ENCODE measurements at places on chromosomes 13 and 19.
A peak's percentile ranks its signal among the peaks of the same experiment; 100 is the strongest.

GRCh38 chr13:33272531-33273124, 12.9 kb downstream of the STARD13 start:
- no peak for DNase-seq

DNA sequence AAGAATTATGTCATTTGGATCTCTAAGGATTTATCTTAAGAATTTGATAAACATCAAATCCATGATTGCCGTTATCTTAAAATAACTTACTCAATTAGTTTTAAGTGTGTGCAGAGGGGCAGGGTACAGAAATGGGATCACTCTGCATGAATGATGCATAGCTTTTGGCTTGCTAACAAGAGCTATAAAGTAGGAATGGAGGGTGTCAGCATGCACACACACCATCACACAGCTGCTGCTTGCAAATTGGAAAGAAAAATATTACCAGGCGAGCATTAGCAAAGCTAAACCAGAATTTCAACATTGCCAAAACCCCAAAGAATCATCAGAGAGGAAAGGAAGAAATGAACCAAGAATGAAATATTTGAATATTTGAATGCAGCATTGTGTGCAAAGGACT, 580.6 kb downstream of the LMO7 start:
- DNase-seq = peak; percentile 33

DNA sequence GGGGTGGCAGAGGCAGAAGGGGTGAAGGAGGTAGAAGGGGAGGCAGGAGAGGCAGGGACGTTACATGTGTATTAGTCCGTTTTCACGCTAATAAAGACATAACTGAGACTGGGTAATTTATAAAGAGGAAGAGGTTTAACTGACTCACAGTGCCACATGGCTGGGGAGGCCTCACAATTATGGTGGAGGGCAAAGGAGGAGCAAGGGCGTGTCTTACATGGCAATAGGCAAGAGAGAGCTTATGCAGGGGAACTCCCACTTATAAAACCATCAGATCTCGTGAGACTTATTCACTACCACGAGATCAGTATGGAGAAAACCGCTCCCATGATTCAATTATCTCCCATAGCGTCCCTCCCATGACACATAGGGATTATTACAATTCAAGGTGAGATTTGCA, 19.0 kb upstream of the ACOD1 start:
- DNase-seq = no peak

- peak; percentile 33 for DNase-seq
These were observed 9.4 kb upstream of the ZNF428 start for GRCh38 chr19:43628646-43629326.

DNA sequence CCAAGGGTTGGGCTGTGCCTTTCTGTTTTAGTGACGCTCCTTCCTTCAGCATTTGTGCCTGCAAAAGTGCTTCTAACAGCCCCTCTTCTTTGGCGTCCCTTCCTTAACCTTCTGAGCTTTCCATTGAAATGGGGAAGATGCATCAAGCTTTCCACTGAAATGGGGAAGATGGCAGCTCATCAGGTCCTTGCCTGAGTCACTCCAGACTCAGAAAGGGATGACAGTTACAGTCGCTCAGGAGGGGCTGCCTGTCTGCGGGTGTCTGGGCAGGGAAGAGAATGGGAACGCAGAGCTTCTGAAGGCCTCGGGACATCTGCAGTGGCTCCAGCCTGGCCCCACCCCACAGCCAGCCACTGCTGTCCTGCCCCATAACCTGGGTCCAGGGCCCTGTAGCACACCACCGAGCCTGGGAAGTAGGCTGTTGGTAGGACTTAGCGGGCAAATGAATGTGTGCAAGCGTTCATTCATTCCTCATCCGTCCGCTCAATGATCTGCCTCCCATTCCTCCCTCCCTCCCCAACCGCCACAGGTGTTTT, 9.8 kb downstream of the AP1M1 start:
- no peak for DNase-seq

DNA sequence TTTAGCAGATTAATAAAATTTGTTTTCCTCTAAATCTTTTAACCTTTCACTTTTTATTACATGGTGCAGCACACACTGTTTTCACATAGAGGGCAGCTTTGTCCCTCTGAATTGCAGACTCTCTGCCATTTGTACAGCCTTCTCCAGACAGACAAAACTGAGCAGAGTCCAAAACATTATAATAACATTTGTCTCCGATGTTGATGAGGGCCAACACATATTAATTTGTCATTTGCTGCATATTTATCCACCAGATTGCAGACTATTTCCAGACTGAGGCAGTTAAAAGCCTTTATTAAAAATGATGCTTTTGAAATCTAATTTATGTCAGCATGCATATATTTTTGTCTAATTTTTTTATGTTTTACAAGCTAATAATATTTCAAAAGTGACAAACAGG, 1251.9 kb upstream of the SLC10A2 start:
- DNase-seq = peak; percentile 37

DNA sequence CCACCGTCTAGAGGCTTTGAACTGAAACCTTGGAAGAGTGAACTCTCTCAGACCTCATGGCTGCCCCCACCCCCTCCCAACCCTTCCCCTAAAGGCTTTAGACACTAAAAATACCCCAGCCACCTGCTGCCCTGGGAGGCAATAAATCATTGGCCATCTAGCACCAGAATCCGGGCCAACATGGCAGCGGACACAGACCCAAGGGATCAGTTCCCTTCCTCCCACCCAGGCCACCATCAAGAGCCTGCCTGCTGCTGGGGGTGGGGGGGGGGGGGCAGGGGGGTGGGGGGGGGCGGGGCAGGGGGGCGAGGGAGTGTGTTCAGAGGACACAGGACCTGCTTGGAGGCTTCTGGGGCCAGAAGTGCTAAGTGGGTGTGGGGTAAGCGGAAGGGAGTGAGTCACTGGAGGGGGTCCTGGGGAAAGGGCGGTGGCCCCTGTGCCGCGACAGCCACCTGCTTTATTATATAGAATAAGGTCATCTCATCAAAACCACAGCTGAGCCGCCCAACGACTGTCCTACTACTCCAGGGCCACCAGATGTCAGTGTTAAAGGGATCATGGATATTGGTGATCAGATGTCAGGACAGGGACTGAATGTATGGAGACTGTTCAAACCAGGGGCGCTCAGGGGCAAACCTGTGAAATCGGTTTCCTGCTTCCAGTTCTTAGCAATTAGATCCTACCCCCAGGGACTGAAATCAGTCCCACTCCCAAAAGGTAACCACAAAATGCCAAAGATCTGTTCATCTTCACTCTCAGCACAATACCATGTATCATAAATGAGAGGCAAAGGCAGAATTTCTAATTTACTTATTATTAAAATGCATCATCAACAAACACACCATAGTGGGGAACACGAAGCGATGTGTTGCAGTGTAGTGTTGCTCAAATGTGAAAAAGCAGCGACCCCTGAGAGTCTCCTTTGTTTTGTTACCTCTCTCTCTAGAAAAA, 24.3 kb downstream of the ARL11 start:
- DNase-seq = peak; percentile 55

DNA sequence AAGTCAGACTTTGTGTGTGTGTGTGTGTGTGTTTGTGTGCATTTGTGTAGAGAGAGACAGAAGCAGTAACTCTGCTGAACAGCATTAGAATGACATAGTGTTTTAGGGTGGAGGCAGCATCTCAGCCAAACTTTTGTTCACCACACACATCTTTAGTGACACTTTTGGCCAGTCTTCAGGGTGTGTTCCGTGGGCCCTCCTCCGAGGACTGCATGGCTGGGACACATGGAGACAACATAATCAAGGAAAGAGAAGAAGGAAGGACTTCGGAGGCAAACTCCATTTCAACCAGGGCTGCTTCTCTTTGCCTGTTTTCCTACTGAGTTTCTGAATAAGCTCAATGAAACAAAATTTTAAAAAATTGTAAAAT, 205.1 kb downstream of the LHFPL6 start:
- no peak for DNase-seq

DNA sequence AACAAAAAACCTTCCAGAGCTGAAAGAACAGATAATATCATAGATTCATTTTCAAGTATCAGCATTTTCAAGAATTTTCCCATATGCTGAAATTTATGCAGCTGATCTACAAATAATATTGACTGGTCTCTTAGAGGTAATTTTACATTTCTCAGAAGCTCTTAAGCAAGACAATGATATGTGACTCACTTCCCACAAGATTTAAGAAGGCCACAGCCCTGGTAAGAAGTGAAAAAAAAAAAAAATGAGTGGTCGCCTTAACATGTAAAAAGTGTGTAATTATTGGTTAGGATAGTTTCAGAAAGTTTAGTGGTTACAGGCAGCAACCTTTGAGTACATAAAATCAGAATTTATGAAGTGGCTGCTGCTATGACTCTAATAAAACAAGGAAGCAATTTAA, 54.5 kb downstream of the NUFIP1 start:
- no peak for DNase-seq

DNA sequence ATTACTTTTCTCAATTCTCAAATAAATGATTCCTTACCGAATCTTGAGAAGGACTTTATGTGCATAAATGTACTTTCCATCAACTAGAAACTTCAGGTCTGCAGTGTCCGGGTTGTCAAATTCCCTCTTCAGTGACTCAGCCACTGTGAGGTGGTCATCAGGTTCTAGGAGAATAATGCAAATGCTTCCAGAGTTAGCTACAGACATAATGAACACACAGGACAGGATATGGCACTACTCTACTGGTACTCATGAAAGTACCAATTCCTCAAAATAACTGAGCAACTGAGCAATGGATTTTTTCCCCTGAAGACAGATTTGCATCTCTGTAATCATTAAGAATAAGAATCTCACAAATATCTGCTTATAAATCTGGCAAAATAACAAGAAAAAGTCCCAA, 31.2 kb downstream of the RCBTB2 start:
- DNase-seq = no peak

GRCh38 chr19:18650021-18650390, 13.2 kb downstream of the KLHL26 start:
- peak; percentile 53 for DNase-seq

DNA sequence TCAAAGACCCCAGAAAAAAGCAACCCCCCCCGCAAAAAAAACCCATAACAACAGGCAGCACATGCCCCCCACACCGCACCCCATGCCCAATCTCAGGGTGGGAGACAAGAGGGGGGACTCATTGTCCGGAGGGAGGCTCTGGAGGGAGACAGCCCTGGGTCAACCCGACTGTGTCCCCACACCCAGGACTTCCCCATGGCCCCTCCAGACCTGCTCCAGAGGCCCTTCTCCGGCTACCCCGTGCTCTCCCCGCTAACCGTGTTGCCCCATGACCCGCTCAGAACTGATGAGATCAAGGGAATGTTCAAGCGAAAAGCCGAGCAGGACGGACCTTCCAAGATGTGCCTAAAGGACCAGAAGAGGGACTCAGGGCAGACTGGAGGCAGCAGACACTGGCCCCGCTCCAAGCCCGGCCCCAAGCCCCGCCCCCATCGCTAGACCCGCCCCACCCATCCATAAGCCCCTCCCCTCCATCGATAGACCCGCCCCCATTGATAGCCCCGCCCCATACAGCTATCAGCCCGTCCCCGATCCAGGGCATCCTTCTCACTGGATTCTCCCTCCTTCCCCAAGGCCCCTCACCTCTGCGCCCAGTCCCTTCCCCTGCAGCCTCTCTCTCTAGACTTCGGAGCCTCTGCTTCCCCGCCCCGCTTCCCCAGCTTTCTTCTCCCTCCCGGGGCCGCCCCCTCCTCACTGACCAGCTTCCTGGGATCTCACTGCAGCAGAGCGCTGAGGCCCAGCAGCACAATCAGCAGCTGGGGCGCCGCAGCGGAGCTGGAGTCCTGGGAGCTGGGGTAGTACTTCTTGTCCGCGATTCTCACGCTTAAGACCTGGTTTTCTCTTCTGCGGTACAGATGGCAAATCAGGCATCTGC, 2.2 kb downstream of the BST2 start:
- DNase-seq = no peak

GRCh38 chr19:54201980-54202379, 1.3 kb downstream of the RPS9 start:
- no peak for DNase-seq

- DNase-seq = no peak
These were observed 70.0 kb downstream of the FOXO1 start for GRCh38 chr13:40596484-40596883.

DNA sequence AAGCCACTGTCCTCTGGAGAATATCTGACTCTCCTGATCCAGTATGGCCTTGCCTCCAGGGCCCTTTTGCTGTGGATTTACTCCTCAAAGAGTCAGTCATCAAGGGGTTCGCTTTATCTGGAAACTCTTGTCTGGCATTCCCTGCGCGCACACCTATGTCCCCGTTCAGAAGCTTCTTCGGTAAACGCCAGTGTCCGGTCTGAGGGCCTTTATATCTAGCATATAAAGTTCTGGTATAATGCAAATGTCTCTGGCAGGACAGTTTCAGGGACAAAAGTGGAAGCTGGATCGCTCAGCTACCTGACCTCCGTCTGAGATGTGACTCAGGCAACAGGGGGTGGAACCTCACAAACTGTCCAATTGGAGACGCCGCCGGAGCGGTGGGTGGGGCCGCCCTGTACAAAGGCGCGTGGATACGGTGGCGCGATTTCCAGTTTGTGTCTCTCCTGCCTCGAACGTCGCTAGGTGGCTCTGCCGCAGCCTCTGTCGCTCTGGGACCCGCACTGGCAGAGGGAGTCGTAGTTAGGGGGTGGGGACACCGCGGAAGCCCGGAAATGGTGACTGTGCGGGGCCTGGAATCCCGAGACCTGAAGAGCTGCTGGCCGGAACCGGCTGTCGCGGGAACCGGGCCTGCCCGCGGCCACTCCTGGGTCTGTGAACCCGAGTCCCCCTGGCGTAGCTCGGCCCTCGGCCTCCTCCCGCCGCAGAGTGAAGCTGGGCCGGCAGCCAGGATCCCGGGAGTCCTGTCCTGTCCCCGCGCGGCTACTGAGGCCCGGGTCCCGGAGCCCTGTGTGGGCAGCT, 10.6 kb upstream of the ZNF709 start:
- peak; percentile 95 for DNase-seq

GRCh38 chr19:42466521-42467182, 23.9 kb upstream of the CXCL17 start:
- no peak for DNase-seq

DNA sequence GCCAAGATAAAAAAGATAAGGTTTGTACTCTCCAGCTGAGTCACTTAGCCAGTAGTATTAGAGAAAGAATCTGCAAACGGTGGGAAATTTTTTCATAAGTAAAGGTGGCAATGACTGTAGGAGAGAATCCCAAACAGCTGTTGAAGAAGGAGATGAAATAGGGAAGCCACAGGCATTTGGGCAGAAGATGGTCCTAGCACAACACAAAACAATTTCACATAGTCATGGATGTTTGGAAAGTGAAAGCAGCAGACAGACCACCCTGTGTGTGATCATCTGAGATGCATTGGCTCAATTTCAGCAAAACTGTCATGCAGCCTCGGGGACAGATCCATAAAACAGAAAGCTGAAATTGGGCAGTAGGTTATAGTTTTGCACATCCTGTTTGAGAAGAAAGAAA, 2832.4 kb downstream of the PCDH9 start:
- DNase-seq = peak; percentile 93

Measured in SJCRH30 (cell line).